ENCODE measurements at places on chromosomes 5 and 9.

- no peak for DNase-seq
Observed at GRCh38 chr5:33736510-33736909, 155.3 kb downstream of the ADAMTS12 start.

DNA sequence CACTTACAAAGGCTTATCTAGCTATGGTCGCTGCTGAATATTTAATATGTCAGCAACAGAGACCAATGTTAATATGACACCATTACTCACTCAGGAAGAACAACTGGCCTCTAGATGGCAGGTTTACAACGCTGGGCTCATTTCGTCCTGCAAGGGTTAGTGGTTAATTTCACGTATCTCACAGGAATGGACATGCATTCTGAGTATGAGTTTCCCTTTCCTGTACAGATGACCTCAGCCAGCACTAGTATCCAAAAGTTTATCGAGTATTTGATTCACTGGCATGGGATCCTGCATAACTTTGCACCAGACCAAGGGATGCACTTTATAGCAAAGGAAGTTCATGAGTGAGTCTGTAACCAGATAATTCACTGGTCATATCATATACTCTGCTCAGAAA lies 8.7 kb upstream of the TRPC7 start:
- DNase-seq, result peak; percentile 25

DNA sequence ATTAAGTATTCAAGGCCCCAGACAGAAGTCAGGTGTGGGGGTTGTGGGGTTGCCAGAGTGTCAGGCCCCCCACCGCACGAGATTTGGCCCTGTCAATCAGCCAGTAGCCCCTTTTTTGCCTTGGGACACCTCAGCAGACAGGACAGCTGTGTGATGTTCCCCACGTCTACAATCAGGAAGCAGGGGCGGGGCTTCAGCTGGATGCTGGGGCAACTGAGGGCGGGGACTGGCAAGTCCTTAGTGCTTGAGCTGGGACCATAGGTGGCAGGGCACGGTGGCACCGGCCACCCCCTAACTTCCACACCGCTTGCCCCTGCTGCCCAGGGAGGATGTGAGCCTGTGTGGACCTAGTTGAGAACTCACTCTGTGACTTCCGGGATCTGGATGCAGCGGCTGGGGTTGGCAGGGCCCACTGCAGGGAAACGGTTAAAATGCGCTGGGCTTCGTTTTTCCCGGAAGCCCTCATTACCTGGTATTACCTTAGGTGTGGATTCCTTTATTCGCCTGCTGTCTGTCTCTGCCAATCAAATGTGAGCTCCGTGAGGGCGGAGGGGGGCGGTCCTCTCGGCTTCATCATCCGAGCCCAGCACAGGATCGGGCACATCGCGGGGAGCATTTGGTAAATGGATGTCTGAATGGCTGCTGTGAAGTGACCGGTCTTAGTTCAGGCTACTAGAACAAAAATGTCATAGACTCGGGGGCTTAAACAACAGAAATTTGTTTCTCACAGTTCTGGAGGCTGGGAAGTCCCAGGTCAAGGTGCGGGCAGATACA lies 7.5 kb upstream of the GTF3C5 start:
- DNase-seq, result no peak

GRCh38 chr5:62284946-62285891 lies 20.8 kb upstream of the KIF2A start:
- peak; percentile 34 for DNase-seq

- no peak for DNase-seq
Observed at GRCh38 chr9:79639354-79639753, 67.6 kb downstream of the TLE4 start.

DNA sequence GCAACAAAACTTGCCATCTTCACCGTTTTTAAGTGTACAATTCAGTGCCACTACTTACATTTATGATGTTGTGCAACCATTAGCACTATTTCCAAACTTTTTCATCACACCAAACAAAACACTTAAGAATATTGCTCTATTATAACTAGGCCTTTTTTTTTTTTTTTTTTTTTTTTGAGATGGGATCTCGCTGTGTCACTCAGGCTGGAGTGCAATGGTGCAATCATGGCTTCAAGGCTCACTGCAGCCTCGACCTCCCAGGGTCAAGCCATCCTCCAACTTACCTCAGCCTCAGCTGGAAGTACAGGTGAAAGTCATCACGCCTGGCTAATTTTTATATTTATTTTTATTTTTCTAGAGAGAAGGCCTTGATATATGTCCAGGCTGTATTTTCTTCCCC lies 22.3 kb upstream of the LMNB1 start:
- DNase-seq, result no peak

DNA sequence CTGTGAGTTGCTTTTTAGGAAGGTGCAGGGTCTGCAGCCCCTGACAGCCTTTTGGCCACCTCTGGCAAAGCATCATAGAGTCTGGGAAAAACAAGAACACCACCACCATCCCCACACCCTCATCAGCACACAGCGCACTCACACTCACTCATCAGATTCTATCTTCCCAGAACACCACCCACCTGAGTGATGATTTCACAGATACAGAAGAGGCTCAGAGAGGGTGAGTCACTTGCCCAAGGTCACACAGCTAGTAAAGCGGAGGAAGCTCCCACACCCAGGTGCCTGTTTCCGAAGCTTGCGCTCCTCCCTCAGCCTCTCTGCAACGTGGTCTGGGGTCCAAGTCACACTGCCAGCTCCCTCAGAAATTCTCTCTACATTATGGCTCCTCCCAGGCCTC lies 41.8 kb upstream of the HRH2 start:
- no peak for DNase-seq

- no peak for DNase-seq
Observed at GRCh38 chr9:118009614-118010013, 305.4 kb downstream of the TLR4 start.

DNA sequence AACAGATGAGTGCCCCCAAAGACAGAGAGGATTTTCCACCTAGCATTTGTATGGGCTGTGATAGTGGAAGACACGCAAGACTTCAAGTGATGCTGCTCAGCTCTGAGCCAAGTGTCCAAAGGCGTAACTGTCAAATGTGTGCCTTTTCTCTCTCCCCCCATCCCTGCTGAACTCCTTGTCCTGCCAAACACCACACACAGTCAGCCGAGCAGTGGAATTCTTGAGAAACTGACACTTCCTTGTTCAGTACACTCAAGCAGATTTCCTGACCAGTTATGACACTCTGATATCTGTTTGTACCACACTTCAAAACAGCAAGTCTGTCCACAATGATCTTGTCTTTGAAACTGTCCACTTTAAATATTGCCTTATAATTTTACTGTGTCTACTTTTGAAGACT lies 166.4 kb downstream of the PIK3R1 start:
- DNase-seq, result no peak

GRCh38 chr9:136886610-136887597 lies 588 bp downstream of the TRAF2 start:
- DNase-seq, result peak; percentile 73

- no peak for DNase-seq
Observed at GRCh38 chr5:138648841-138649240, 73.6 kb upstream of the HSPA9 start.
